ENCODE measurements at places on chromosomes 6 and 20.
A peak's percentile ranks its signal among the peaks of the same experiment; 100 is the strongest.

DNA sequence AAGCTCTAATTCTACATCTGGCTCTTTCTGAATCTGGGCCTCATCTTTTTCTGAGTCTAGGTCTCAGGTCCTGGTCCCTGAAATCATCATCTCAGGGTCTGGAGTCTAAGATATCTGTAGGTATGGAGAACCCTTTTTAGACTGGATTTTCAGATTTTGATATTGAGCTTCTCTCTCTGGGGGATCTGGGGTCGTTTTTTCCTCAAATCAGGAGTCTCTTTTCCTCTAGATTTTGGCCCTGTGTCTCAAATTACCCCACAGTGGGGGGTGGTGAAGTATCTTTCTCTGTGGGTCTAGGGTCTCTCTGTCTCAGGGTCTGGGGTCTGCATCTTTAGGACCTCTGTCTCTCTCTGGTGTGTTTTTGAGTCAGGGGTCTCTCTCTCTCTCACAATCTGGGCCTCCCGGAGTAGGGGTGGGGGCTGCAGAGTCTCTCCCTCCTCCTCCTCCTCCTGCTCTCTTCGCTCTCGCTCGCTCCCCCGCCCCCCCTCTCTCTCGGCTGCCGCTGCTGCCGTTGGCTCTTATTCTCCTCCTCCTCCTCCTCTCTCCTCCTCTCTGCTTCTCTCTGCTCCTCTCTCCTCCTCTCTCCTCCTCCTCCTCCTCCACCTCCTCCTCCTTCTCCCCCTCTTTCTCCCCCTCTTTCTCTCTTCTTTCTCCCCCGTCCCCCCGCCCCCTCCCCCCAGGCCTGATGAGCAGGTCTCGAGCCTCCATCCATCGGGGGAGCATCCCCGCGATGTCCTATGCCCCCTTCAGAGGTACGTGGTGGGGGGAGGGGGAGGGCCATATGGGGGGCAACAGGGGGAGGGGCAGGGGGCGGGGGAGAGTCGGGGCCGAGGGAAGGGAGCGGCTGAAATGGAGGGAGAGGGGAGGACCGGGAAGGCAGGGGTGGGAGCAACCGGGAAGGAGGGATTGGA lies at the start of gene SYNGAP1:
Gene SYNGAP1 (plus strand): TSS at position 486 of the 911 bp plus-strand sequence. CDS start 200 bp downstream, at position 686.
- peak; percentile 91 for DNase-seq

DNA sequence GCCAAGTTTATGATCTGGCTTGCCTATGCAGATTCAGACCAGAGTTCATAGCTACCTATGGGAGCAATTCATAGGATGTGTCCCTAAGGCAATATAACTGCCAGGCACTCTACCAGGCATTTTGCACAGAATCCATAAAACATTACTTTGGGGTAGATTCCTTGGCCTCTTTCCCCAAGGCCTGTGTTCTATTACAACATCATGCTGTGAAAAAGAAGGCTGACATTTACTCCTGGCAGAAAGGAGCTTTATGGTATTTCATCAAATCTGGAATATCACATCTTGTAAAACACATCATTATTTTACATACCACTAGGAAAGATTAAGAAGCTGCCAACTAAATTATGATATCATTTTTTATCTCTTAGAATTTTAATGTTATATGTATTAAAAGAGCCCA lies 287.0 kb upstream of the MARCKS start:
- DNase-seq = no peak

- no peak for DNase-seq
Observed at GRCh38 chr6:78340755-78341154, 526.6 kb upstream of the IRAK1BP1 start.

- no peak for DNase-seq
Observed at GRCh38 chr6:6470123-6470522, 118.4 kb upstream of the LY86 start.

- no peak for DNase-seq
Observed at GRCh38 chr20:4413314-4414049, 308.2 kb upstream of the PRND start.

GRCh38 chr6:159521962-159522361 lies 171.1 kb downstream of the SOD2 start:
- no peak for DNase-seq

- no peak for DNase-seq
Observed at GRCh38 chr6:130560231-130560630, 194.4 kb downstream of the TMEM200A start.

All from WERI-Rb-1 (cell line).